ENCODE measurements at places on chromosomes 13 and 19.

- no peak for DNase-seq
These were observed 641 bp upstream of the SOX21 start for GRCh38 chr13:94712812-94713560.

- no peak for DNase-seq
These were observed 235.6 kb downstream of the SHISA2 start for GRCh38 chr13:25816239-25816638.

GRCh38 chr13:24004971-24005370 lies 107.7 kb upstream of the C1QTNF9B start:
- DNase-seq, result no peak

GRCh38 chr19:29696565-29696846 lies 18.6 kb downstream of the C19orf12 start:
- DNase-seq, result no peak

DNA sequence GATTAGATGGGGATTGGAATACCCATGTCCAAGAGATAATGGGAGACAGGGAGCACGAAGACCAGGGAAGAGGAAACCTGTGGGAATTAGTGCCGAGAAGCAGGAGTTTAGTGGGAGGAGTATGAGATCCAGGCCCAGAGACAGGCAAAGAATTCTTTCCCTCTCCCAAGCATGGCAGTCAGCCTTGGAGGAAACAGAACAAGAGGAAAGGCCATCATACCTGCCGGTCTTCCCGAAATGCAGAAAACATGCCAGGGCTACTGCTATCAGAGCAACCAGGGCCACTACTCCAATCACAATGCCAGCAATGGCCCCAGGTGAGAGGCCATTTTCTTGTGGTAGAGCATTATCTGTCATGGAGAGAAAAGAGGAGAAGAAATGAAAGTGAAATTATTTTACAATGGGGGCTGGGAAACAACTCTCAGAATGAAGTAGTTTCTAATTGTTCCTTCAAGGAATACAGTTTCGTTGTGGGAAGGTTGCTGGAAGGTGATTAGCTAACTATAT lies 16.1 kb downstream of the CEACAM1 start:
- no peak for DNase-seq

- no peak for DNase-seq
These were observed 291.4 kb downstream of the IRS2 start for GRCh38 chr13:109494925-109495369.

DNA sequence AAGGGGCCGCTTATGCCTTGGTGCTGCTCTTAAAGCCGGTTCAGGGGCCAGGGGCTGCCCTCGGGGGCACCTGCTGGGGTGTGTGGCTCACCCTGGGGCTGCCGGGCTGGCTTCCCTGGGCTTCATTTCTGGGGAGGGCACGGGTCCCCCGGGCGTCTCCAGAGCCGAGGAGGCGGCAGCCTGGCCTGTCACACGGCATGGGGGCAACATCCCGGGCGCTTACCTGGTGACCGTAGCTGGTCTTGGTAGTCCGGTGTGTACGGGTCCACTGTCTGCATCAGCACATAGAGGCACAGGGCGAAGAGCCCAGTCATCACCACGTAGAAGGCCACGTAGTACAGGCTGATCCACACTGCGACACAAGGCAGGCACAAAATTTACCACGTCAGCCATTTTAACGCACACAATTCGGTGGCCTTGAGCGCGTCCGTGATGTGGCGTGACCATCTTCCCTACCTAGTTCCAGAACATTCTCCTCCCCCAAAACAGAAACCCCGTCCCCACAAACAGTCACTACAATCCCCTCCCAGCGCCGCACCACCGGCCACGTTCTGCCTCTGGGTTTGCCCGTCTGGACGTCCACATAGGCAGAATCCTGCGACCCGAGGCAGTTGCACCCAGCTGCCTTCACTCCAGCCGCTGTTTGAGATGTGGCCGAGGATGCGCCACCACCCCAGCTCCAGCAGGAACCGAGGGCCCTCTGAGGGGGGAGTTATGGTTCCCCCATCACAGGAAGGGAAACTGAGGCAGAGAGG lies 3.2 kb downstream of the ATP4B start:
- no peak for DNase-seq

DNA sequence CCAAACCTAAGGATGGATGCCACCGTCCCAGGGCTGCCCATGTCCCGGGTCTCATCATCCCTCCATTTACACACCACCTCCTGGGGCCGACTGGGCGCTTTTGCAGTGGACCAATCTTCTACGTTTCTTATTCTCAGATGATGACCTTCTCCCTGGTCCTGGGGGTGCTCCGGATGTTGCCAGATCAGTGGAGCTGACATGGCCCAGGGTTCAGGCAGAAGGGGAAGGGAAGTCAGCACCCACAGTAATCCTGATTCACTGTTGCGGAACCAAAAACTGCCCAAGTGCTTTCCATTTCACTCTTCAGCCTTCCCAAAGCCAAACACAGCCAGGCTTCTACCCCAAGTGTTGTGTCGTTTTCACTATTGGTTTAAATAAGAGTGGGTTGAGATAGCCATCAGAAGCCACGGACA lies 29.8 kb downstream of the RAB20 start:
- DNase-seq, result peak; percentile 33

- no peak for DNase-seq
These were observed 523.7 kb upstream of the HTR2A start for GRCh38 chr13:47420568-47420967.

DNA sequence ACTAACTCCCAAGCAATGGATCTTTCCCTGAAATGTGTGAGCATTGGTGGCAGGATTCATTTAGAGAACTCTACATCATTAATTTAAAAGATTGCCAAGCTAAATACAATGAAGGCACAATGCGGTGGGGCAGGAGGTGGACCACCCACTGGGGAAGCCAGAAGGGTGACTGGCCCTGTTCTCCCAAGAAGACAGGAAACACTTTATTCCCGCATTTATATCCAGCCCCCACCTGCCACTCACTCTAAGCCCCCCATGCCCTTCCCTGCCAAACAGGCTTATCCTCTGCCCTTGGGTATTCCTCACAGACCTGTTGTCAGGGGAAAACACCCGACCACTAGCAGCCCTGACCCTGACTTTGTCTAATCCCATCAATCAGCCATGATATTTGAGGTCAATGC lies 189.1 kb upstream of the UBL3 start:
- DNase-seq, result no peak

DNA sequence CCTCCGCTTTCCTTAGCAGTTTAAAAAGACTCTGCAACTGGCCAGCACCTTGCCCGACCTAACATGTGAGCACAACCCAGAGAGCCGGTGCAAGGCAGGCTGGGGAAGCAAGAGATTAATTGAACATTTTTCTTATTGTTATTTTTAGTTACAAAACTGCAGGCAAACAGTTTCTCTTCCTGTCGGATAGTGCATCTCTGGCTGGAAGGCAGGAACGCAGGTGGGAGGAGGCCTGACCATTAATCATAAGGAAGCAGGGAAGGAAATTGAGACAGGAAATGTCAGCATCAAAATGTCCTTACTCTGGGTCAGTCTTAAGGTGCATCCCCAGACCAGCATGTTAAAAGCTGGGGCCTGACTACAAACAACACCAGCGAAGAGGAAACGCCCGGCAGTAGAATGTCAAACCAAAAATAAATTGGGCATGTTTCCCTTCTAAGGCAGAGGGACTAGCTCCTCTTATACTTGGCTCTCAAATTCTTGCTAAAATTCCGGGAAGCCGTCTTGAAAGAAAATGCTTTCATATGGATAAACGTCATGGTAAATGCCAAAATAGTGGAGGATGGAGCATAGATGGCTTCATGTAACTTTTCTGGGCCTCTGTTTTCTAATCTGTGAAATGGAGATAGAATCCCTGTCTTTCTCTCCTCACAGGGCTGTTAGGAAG lies 226.8 kb downstream of the RAP2A start:
- no peak for DNase-seq

DNA sequence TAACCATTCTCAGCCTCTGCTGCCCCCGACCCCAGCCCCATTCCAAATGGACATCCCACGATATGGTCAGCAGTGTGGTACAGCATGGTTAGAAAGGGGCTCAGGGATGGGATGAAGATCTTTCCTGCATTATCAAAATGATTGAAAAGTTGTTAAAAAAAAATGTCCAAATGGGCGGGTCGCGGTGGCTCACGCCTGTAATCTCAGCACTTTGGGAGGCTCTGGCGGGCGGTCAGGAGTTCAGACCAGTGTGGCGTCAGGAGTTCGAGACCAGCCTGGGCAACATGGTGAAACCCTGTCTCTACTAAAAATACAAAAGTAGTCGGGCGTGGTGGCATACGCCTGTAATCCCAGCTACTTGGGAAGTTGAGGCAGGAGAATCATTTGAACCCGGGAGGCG lies 54.3 kb upstream of the ZNF254 start:
- no peak for DNase-seq

GRCh38 chr19:14871619-14872230 lies 14.2 kb downstream of the OR7A17 start:
- DNase-seq, result no peak

DNA sequence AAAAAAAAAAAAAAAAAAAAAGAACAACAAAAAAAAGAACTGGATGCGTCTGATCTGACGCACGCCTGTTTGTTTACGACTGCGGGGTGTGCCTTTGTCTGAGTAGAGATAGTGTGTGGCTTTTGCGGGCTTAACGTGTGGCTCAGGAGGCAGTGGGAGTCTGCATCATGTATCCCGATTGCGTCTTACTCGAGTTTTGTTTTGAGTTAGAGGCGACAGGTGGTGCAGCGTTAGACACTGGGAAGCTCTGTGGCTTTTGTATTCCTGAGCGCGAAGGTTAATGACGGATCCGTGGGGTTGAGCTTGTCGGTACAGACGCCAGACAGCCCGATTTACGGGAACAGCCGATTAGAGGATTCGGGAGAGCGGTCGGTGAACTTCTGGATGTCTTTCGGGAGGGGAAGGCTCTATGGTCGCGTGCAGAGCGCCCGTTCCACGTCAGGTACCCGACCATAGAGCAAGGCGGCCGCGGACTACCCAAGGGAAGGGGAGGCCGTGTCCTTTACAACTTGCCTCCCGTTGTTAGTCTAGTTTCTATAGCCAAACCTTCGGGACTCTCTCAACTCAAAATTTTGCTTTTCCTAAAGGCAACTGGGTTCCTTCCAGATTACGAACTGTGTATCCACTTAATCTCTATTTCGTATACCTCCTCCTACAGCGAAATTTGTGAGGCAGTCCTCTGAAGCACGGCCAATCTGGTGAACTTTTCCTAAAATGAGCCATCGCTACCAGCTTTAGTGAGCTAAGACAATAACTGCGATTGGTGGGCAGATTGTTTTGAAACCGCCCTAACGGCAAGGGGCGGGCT lies 926 bp upstream of the HNRNPUL1 start:
- peak; percentile 93 for DNase-seq

DNA sequence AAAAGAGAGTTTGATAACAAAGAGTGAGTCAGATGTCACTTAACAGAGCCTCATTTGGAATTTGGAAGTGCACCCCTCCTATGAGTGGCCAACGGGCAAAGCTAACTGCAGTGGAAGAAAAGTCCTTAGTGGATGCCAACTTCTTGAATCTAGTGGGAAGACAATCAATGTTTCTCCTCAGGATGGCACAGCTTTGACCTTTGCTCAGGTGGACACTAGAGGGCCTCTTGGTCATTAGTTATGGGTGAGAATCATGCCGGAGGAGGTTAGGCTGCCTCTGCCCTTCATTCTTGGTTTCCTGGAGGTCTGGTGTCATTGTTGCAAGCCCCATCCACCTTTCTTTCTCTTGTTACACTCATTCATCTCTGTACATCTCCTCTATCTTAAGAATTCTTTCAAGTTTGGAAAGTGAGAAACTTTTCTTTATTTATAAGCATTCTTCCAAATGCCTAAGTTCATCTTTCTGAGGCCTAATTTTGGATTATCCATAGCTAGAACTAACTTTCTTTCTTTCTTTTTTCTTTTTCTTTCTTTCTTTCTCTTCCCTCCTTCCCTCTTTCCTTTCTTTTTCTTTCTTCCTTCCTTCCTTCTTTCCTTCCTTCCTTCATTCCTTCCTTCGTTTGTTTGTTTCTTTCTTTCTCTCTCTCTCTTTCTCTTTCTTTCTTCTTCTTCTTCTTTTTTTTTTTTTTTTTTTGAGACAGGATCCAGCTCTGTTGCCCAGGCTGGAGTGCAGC lies 327.2 kb upstream of the TSHZ3 start:
- DNase-seq, result no peak

- DNase-seq, result no peak
These were observed 2.8 kb upstream of the ARL11 start for GRCh38 chr13:49625392-49626079.

DNA sequence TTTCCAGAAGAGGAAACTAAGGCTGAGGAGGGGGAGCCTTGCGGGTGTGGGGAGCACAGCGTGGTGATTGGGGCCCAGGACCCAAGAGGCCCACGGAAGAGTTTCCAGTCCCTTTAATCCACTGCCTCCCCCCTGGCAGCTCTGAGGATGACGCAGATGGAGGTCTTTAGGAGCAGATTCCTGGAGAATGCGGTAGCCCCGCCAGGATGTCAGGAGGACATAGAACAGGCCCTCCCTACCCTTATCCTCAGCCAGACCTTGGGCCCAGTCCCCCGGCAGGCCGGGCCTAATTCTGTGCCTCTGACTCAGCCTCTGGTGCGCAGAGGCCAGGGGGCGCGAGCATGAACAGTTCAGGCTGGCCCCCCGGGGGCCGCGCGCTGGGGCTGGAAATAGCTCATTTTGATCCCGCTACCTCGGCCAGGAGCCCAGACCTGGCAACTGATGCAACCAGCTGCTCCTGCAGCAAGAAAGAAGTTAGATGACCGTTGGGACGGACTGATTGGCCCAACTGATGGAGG lies 461 bp upstream of the HSPB6 start:
- DNase-seq, result no peak

DNA sequence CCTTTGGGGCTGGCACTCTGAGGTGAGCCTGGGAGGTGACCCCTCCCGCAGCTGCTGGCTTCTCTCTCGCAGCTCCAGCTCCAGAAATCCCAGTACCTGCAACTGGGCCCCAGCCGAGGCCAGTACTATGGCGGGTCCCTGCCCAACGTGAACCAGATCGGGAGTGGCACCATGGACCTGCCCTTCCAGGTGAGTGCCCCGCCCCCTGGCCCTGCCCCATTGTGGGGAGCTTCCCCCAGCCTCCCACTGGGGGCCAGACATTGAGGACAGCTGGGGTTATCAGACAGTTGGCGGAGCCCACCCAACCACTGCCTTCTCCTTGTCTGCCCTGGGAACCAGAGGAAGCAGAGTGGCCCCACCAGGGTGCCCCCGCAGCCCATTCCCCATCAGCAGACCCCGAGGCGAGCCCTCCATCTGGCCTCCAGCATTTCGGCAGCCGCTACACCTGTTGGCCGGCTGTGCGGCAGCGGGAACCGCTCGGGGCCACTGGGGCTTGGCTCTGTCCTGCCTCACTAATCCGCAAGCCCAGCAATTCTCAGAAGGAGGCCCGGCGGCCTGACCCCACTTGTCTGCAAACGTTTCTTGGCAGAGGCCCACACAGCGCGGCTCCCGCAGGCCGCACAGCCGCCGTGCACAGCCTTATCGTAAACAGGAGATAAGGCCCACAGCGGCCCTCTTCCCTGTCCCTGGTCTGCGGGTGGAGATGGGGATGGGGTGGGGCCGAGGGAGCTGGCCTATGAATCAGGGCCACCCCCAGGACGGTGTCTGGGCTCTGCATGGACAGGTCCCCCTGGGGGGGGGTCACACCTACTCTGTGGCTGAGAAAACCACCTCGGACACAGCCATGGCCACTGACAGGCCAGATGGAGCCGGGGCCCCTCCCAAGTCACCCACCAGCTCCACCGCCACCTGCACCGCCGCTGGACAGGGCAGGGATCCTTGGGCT lies 48.0 kb downstream of the COMP start:
- DNase-seq, result no peak

Measured in CD4-positive, alpha-beta T cell treated with Interferon gamma for 1 hour (primary cell).